GM13976 (cell line): ENCODE measurements at places on chromosomes 1 and 21.
A peak's percentile ranks its signal among the peaks of the same experiment; 100 is the strongest.

- no peak for DNase-seq
Observed at GRCh38 chr1:112516141-112516540, 7.4 kb downstream of the WNT2B start.

DNA sequence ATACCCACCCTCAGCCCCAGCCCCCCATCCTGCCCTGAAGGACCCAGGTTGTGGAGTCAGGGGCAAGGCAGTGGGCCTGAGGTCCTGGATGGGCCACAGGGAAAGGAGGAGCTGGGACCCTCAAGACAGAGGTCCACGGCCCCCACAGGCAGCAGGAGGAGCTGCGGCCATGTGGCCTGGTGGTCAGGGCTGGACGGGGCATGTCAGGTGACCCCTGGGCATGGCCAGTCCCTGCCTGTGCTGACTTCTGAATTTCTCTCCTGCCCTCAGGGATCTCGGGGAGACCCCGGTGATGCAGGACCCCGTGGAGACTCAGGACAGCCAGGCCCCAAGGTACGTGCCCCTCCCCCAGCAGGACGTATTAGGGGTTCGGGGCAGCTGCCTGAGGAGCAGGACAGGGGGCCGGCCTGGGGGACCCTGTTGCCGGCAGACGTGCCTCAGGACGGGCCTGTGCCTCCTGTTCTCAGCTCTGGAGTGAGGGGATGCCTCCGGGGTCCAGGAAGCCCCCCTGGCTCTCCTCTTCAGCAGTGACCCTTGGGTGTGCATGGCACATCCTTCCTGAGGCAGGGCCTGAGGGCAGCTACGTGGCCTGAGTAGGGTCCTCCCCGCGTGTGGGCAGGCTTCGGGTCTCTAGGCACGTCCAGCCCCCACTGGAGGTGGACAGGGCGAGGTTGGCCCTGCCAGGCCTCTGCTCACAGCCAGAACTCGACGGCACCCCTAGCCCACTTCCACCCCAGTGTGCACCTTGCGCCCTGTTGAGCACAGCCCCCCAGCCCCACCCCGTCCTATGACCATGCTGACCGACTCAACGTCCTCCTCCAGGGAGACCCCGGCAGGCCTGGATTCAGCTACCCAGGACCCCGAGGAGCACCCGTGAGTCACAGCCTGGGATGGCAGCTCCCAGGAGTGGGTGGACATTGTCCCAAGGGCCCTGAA lies 23.6 kb downstream of the COL6A2 start:
- no peak for DNase-seq

DNA sequence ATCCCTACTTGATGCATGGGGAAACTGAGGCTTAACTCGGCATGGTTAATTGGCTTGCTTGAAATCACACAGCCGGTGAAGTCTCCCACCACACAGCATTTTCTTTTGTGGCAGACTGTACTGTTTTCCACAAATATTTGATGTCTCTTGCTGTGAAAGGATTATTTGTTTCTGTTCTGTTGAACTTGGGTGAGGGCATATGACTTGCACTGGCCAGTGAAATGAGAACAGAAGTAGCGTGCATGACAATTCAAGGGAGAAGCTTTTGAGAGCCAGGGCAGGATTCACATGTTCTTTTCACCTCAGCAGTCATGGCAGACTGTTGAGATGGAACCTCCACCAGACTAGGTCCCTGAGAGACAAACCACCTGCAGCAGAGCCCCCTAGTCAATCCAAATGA lies 11.7 kb upstream of the AK2 start:
- no peak for DNase-seq

DNA sequence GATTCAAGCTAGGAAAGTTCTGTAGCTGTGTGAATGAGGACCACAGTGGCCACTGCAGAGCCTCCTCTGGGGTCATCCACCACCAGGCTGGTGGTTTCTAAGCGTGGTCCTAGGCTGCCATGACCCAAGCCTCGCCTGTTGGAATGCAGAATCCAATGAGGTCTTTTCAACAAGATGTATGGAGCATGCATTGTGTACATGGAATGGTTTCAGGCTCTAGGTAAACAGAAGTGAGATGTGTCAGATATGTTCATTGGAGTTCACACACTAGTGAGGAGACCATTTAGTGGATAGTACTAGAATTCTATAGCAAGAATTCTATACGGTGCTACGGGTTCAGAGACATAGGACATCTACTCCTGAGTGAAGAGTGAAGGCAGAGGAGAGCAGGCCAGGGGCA lies 10.7 kb downstream of the RNU5D-1 start:
- DNase-seq = no peak

GRCh38 chr1:10713614-10714013 lies 82.8 kb downstream of the CASZ1 start:
- no peak for DNase-seq

DNA sequence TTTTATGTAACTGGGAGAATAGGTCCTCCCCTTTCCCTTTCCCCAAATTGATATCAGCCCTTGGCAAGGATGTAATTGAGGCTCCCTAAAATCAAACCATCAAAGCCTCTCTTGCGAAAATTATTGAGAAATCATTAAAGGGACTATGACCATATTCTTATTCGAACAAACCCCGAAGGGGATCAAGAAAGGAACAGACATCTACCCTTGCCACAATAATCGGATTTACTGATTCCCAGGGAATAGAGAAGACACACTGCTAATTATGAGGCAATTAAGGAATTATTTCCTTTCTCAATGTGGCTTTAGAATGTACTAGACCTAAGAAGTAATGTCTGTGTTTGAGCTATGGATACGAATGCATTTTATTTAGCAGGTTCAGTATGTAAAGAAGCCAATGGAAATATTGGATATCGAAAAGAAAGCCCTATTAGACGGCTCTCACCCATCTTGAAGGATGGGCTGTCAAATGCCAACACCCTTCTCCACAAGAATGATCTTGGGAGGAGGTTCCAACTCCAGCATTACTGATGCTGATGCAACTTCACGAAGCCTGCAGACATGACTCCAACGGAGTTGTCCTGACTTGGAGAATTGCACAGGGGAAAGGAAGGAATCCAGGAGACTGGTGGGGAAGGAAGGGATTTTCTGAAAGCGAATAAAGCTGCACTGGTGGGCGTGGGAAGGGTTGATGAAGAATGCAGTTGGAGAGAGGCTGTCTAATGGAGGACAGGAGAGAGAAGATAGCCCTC lies 11.6 kb upstream of the PTPRF start:
- no peak for DNase-seq

- no peak for DNase-seq
Observed at GRCh38 chr1:200505257-200505656, 95.4 kb upstream of the ZNF281 start.

DNA sequence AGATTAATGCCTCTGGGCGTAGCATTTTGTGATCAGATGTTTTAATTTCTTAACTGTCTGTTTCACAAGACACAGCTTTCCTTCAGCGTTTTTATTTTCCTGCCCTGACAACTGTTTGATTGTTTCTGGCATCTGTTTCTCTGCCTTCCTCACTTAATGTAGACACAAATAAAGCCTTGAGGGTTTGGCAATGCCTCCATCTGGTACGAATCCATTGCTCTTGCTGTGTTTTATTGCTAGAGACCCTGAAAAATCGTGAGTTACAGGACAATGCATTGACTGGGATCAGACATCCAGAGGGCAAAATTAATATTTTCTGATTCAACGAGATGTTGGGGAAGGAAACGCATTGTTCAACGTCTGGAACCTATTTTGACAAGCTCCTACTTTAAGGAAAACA lies 363.5 kb downstream of the MRPL39 start:
- DNase-seq = no peak

GRCh38 chr1:9455487-9456234 lies 83.6 kb upstream of the SLC25A33 start:
- peak; percentile 86 for DNase-seq

DNA sequence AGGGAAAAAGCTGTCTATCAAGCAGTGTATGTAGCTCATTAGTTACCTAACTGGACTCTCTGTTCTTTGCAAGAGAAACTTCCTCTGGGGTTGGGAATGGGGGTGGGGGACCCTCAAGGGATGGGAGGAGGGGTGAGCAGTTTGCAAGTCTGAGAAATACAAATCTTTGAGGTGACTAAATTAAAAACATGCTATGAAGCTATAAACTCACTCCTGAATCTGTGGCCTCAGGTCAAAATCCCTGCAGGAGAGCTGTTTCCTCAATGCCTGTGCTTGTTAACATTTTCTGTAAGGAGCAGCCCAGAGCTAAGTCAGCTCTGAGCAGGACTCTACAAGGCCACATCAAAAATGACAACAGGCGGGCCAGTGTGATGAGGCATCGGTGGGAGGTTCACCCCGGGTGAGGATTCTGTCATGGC lies 32.8 kb upstream of the PTPRC start:
- no peak for DNase-seq

DNA sequence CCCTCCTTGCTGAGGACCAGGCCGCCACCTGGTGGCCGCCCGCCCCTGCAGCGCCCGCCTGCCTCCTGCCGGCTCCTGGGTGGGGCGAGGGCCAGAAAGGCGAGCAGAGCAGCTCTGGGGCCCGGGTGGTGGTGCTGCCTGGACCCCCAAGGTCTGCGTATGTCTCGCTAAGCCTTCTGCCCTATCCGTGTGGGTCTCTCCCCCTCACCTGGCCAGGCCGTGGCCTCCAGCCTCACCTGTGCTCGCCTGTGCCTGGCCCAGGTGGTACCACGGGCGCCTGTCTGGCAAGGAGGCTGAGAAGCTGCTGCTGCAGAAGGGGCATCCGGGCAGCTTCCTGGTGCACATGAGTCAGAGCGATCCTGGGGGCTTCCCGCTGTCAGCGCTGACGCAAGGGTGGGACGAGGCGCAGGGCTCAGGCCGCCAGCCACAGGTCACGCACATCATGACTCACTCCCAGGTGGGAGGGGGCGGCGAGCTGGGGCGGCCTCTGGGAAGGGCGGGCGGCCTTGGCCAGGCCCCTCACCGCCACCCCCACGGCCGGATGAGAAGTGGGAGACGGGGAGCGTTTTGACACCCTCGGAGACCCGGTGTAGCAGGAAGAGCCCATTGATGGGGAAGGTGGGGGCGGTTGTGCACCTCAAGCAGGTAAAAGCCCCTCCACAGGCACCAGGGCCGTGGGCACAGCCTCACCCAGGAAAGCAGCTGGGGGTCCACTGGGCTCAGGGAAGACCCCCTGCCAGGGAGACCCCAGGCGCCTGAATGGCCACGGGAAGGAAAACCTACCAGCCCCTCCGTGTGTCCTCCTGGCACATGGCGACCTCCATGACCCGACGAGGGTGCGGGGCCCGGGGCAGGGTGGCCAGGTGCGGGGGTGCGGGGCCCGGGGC lies 9.9 kb downstream of the RNF223 start:
- peak; percentile 93 for DNase-seq

GRCh38 chr1:155909894-155910293 lies 1.3 kb downstream of the RIT1 start:
- no peak for DNase-seq

- no peak for DNase-seq
Observed at GRCh38 chr1:152870831-152871730, 7.0 kb upstream of the SMCP start.

DNA sequence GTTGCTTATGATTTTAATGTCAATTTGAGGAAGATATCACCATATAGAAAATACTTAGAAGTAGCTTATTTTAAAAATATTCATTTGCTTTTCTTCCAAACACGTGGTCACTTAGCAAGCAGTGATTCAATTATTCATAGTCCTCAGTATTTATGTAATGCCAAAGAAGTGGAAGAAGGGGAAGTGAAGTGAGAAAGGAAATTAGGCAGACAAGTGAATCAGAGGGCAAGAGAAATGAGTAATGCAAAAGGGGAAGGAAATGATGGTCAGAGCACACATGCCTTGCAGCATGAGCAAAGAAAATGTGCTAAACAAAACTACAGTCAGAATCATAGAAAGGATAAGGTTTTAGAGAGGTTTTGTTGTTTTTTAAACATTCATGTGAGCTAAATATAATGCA lies 31.8 kb downstream of the SDCCAG8 start:
- DNase-seq = peak; percentile 54

DNA sequence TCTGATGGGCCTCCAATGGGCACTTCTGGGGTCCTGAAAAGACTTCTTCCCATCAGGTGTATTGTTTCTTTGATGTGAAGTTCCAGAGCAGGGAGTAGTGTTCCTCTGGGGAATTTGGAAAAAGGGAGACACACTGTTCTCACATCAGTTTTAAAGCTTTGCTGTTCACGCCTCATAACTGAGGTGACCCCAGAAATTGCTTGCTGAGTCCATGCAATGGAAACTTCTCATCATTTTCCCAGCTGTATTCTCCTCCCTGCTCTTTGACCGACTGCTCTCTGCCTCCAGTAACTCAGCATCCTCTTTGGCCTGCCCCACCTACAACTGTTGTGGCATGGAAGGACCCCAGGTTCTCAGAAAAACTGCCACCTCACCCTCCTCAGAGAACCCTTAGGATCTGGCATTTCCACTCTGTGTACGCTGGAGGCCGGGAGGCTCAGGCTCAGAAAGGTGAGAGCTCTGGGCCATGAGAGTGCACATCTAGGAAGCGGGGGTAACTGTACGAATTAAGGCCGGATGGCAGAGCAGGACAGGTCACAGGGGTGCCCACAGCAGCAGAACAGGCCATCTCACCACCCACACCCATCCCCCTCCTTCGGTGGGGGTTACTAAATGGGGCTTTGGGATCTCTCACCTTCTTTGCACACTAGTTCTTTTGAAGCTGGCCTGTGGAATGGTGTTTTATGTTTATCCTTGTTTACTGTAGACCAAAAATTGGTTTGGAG lies 51.2 kb downstream of the STX6 start:
- no peak for DNase-seq

- no peak for DNase-seq
Observed at GRCh38 chr1:165598676-165599059, 32.4 kb upstream of the MGST3 start.

DNA sequence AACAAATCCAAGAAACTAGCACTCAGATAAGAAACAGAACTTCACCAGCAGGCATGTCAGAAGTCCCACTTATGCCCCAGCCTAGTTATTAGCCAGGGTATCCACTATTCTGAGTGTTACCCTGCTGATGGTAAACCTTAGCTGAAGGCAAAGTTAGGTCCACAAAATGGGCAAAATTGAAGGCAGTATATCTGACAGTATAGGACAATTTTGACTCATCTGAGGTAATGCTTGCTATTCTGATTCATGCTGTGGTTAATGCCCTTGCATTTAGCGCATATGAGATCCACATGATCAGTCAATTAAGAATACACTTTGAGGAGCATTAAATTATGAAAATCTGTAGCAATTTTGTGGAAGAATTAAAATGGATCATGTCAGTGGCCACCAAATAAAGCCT lies 15.1 kb downstream of the IFI44 start:
- DNase-seq = no peak

DNA sequence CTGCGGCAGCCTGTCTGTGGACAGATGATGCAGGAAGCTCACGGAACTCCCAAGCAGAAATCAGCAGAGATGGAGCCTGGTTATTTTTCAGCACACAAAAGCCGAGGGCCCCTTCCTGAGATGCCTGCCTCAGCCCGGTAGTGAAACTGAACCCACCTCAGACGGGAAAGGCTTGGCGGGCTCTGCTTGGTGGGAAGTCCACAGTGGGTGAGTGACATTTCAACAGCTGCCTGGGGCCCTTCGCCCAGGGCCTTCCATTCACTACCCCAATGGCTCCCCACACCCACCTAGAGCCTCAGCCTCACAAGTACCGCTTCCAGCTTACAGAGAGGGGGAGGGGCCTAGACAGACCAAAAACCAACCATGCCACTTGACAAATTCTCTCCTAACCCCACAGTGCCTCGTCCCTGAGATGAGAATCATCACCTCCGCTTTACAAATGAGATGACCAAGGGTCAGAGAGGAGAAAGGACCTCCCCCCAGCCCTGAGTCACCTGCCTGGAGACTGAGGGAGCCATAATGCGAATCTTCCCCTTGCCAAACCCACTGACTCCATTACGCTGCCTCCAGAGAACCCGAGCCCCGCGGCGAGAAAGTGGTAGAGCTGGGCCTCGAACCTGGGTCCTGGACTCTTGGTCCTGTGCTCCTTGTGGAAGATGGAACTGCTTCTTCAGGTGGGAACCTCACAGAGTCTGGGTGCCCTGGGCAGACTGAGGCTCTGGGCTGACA lies 3.4 kb upstream of the ECE1 start:
- DNase-seq = peak; percentile 58

- peak; percentile 9 for DNase-seq
Observed at GRCh38 chr21:20443558-20444155, 554.6 kb upstream of the NCAM2 start.
